ENCODE measurements at places on chromosomes 6 and 20.

DNA sequence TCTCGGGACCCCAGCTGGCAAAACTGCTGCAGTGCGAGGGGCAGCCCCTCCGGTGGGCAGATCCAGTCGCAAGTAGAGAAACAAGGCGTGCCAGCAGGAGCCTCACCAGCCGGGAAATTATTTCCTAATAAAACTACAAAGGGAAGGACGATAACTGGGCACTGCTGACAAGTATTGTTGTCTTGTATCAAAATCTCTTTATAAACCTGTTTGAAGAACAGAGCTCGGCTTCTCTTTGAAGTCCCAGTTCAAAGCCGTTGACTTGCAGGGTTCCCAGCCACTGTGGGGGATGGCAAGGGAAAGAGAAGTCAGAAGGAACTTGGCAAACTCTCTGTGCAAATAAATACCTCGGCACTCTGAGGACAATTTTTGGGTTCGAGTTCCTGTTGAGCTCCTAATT lies 504.5 kb downstream of the CD83 start:
- no peak for DNase-seq

DNA sequence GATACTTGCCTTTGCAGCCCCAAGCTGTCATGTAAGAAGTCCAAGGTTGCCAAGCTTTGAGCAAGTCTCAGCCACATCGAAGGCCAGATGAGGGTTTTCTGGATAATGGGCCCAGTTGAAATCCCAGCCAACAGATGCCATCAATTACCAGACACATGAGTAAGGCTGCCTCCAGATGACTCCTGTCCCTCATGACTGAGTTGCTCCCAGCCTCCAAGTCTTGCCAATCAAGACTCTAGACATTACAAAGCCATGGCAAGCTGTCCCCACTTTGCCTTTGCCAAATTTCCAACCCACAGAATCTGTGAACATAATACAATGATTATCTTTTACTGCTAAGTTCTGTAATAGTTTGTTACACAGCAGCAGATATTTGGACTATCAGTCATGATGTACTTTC lies 76.8 kb upstream of the ARMC2 start:
- no peak for DNase-seq

DNA sequence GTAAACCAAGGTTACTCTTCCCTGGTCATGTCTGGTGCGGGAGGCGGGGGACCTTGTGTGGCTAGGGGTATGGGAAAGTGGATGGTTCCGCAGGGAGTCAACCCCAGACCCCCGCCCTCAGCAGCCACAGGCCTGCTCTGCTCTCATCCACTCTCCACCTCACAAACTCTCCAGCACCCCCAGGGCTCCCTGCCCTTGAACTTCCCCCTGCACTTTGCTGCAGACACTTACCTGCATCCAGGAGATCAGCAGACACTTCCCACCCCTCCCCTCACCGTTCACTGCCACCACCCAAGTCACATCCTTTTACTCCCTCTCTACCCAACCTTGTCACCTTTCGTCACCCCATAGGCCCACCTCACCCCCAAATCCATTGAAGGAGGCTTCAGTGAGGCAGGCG lies 3.9 kb upstream of the RAET1L start:
- no peak for DNase-seq

DNA sequence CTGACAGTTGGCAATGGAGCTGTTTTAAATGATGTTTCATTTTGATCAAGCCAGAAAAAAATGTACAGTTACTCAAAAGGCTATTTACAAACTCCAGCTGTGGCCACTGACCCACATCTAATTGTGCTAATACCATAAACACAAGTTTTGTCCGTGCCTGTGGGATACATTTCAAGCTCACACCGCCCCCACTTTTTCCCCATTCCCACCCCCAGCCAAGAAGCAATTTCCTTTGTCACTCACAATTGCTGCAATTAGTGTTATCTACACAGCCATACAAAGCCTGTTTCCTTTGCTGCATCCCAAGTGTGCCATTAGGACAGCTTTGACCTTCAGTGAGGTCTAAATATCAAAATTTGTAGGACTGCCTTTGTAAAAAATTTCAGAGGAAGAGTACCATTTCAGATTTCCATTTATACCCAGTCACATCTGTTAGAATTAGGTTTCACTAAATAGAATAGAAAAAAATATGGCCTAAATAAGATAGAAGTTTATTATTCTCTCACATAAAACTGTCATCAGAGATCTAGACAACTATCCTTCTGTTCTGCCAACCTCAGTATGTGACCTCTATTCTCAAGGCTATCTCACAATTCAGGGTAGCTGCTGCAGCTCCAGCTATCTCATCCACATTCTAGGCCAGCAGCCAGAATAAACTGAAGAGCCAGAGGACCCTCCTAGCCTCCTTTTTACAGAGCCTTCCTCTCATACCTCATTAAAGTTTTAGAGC lies 202.6 kb downstream of the NFATC2 start:
- DNase-seq, result no peak

- DNase-seq, result no peak
Measured at GRCh38 chr20:35020108-35020928, 64.7 kb downstream of the MYH7B start.

- no peak for DNase-seq
Measured at GRCh38 chr6:134266776-134267175, 51.1 kb downstream of the SGK1 start.

DNA sequence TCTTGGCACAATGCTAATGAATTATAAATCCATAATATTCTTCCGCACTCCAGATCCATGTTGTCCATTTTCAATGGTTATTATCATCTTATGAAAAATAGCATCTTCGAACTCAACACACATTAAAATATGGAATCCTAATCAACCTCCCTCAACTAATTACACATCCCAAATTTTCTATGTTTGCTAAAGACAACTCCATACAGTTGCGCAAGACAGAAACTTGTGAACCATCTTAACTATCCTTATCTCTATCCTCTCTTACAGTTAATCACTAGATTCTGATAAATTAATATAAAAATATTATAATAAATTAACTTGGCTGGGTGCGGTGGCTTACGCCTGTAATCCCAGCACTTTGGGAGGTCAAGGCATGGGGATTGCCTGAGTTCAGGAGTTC lies 38.3 kb upstream of the TFAP2B start:
- no peak for DNase-seq

DNA sequence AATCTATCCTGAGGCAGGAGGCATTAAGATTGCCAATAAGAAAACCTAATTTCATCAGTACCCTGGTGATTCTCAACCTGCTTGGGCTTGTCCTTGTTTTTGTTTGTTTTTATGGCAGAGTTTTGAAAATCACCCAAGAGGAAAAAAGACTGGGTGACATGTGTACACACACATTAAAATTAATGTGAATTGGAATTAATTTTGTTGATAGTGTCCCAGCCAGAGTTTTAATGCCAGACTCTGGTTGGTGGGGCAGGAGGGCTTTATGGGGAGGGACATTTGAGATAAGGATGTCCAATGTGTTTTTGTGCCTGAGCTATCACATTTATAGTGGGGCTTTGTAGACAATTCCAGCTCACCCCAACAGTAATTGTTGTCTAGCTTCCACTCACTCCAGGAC lies 184.6 kb downstream of the ID4 start:
- DNase-seq, result no peak
